Astrocyte of the cerebellum (primary cell): ENCODE measurements at places on chromosomes 4 and X.

DNA sequence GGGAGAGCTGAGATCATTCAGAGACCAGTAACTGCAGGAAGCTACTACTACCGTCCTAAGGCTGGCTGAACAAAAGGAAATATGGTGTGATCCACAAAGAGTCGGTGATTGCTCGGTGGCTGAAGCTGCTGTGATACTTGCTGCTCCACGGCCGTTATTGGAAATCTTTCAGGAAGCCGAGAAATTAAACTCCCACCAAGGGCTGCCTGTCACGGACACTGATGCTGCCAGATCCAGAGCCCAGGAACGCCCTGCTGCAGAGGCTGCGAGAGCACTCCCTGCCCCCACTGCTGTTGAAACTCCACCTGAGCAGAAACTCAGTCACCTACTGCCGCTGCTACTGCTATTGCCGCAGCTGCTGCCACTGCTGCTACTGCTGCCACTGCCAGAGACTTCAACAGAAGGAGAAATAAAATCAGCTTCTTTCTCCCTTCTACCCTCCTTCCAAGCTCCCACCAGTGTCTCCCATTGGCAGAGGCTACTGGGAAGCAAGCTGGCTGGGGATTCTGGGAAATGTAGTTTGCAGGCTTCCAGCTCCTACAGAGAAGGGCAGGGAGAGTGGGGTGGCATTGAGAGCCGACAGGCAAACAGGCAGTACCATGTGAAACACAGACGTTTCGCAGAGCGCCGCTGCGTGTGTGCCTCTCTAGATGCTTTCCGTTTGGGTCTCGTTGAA lies 126.0 kb upstream of the ENPP6 start:
- peak; percentile 48 for DNase-seq

GRCh38 chrX:124534536-124534935 lies 188.2 kb downstream of the SH2D1A start:
- DNase-seq = no peak

DNA sequence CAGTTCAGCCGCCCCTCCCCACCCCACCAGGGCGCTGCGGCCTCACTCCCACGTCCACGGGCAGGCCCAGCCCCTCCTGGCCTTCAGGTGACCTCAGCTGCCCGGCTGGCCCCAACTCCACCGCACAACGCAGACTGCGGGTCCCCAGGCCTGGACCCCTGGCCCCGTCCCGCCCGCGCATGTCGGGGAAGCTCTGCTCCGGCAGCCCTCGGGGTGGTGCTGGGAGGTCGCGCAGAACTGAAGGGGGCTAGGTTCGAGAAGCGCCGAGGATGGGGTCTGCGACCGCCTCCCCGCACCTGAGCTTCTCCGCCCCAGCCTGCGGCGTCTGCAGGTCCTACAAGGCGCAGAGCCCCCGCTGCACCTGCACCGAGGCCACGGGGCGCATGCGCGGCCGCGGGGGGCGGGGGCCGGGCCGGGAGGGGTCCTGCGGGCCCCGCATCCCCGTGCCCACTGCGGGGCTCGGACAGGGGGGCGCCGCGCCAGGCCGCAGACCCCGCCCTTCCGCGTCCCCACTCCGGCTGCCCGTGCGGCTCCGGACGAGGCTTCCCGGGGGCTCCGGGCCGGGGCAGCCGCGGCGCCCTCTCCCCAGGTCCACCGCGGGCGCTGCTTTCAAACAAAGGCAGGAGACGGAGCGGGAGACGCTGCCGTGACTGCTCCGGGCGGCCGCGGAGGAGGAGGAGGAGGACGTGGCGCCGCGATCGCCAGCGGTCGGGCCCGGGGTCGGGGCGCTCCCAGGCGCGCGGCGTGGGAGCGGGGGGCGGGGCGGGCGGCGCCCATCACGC lies 672 bp upstream of the NAT8L start:
- DNase-seq = no peak

DNA sequence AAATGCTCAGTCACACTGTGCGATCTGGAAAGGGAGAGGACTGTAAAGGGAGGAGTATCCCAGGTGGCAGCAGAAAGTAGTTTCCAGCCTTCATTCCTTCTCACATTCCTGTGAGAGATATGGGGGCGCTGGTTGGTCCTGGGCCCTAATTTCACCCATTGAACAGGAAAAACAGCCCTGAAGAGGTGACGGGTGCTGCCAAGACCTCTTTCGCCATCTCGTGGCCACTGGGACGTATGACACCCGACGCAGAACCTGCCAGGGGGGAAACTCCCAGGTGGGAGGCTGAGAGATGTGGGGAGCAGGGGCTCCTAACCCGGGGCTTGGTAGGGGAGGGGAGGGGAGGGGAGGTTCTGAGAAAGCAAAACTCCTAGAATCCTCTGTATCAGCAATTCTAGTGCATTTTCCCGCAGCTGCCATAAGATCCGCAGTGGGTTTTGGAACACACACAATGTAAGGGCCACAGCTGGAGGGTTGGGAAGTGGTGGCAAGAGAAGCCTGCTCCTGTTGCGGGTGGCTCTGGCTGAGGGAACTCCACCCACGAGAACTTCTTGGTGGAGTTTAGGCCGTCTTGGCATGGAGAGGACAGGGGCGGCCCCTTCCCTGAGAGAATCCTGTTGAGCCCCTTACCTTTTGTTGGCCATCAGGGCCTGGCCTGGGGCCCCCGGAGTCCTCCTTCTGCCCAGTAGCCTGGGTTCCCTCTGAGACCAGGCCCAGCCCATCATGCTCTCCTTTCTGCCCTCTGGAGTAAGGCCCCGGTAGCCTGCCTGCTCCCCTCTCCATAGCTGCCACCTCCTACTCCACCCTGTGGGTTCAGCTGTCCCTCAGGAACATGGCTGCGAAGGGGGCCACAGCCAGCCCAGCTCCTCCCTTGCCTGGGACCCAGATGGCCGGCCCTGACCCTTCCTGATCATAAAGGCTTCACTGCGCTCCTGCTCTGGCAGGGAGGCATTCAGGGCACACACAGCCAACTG lies 134.1 kb downstream of the OR13H1 start:
- DNase-seq = peak; percentile 13

DNA sequence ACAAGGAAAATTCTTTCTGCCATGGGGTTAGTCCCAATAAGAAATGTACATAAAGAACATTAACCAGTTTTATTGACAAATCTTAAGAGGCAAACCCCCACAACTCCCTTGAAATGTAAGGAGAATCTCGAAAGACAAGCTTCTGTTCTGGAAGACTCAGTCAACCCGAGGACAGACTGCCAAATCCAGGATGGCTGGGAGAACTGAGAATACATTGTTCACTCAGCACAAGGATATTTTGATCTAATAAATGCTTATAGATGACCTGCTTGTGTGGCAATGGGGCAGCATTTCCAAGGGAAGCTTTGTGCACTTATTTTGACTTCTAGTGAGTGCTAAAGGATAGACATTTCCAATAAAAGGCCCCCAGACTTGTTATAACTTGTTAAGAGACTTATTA lies 280.4 kb downstream of the DHX15 start:
- no peak for DNase-seq

DNA sequence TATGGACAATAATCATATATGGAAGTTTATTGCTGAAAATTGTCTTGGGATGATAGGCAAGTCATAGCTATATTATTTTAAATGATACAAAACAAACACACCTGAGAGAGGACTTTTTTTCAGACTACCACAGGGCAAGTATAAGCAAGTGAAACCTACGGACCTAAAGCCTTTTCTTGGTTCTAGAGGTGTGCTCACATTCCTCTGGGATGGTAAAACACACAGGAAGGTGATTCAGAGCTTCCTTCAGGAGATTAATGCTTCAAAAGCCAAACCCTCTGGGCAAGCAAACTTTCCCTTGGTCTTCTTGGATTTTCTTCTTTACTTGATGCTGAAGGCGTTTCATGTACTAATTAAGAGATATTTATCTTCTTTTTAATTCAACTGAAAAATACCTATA lies 60.1 kb upstream of the ACSL4 start:
- no peak for DNase-seq

- no peak for DNase-seq
These were observed 1.1 kb downstream of the PCSK1N start for GRCh38 chrX:48834383-48834709.

DNA sequence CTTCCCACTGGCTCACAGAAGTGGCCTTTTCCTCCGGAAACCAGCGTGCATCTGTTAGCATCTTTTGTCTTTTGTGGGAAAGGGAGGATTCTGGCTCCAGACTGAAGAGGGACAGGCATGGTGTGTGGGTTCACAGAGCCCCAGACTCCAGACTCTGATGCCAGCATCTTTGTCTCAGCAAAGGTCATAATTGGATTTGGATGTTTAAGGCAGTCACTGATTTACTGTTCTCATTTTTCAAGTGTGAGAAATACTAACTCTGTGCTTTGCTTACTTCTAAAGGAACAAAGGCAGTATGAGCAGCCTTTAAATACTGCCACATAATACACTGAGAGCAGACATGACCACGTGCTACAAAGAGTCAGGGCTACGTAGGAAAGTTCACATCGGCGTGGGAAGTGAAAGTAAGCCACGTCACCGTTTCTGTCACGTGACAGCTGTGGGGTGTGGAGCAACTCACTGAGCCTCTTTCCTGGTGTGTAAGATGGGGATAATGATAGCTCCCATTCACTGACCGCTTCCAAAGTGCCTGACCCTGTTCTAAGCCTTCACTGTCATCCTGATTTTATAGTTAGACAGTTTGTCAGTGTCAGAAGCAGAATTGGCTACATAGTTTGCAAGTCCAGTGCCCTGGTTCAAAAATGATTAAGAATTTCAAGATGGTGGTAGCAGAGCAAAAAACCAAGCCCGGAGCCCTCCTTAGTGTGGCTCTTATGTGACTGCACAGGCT lies 24.8 kb upstream of the TMSB4X start:
- DNase-seq = no peak

GRCh38 chr4:67687636-67688035 lies 13.3 kb downstream of the UBA6 start:
- no peak for DNase-seq

- no peak for DNase-seq
These were observed 45.6 kb upstream of the MED14 start for GRCh38 chrX:40780951-40781350.

DNA sequence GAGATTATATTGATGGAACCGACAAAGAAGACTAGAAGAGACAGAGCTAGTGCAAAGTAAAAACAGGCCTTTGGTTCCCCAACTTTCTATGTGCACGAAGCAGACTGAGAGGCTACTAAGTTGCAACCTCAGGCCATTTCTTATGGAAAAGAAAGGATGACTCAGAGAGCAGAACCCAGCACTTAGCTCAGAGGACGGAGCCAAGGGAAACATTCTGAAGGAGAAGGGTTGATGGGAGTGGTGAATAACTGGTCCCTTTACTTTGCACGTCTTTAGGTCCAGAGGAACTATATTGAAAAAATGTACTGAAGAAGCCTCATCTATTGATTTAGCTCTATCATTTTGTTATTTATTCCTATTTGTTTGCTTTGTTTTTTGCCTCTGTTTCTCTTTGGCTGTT lies 182.1 kb downstream of the CPE start:
- no peak for DNase-seq

GRCh38 chr4:78592088-78592783 lies 40.7 kb downstream of the ANXA3 start:
- DNase-seq = no peak

GRCh38 chr4:174281901-174282300 lies 1.6 kb downstream of the FBXO8 start:
- DNase-seq = no peak

DNA sequence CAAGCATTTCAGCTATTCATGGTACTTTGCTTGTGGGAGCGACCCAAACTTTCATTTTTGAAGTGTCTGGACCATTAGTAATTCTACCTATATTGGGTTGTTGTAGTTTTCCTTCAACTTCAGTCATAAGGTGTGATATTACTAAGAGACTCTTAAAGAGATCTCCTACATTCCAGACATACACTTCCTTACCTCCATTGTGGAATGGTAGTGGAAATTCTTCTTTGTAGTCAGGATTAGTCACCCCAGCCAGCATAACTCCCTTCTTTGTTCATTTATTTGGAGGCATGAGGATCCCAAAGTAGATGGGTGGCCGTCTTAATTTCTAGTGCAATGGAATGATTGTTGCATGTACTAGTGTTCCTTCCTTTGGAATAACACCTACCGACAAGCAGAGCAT lies 991.4 kb downstream of the ARAP2 start:
- no peak for DNase-seq

- no peak for DNase-seq
These were observed 142.0 kb upstream of the RBPJ start for GRCh38 chr4:26178854-26179253.

DNA sequence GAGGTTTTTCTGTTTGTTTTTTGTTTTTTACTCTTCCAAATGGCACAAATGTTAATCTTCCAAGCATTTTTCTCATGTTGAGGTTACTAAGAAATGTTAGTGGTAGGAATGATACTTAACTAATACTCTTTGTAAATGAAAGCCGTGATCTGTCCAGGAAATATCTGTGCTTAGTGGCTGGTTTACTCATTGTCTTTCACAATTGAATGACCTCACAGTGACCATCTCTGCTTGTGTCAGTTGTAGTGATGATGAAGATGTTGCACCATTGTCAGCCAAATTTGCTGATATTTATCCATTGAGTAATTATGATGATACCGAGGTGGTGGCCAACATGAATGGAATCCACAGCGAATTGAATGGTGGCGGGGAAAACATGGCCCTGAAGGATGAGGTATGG lies 93.5 kb downstream of the TNIP2 start:
- peak; percentile 23 for DNase-seq

GRCh38 chr4:79651456-79651855 lies 243.4 kb upstream of the GK2 start:
- DNase-seq = peak; percentile 5

DNA sequence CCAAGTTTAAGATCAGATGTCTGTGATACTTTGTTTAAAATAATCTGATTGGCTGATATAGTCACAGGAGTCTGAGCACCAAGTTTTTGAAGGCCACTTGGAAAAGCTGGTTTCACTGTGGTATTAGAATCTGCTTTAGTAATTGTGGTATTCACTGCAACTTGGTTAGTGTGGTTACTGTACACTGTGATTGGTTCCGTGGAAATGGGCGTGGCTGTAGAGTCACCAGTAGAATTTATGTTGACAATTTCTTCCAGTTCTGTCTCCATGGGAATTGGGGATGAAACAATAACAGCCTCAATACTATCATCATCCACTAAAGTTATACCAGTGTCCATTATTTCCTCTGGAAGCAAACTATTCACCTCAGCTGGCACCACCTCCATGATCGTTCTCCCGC lies 26.2 kb downstream of the LIN54 start:
- peak; percentile 47 for DNase-seq

- peak; percentile 34 for DNase-seq
These were observed 113.7 kb downstream of the USP46 start for GRCh38 chr4:52545099-52546069.

- DNase-seq = no peak
These were observed 12.0 kb upstream of the KLB start for GRCh38 chr4:39394706-39395105.

DNA sequence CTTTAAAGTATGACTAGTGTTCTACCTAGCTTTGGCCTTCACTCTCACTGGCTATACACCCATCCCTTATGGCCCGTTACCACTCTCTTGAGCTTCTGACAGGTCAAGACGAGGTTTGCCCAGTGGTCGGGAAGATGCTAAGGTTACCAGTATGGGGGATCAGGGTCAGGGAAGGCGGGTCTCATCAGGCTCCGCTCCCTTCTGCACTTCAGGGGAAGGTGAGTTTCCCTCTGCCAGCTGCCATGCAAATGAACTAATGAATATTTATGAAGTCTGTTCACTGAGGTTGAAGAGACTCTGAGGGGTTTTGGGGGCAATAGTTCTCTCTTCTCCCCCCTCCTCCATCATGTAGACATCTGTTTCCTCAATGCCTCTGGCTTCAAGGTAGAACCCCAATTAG lies 6.6 kb downstream of the EFNB1 start:
- no peak for DNase-seq
